ENCODE measurements at places on chromosomes 2 and 18.

DNA sequence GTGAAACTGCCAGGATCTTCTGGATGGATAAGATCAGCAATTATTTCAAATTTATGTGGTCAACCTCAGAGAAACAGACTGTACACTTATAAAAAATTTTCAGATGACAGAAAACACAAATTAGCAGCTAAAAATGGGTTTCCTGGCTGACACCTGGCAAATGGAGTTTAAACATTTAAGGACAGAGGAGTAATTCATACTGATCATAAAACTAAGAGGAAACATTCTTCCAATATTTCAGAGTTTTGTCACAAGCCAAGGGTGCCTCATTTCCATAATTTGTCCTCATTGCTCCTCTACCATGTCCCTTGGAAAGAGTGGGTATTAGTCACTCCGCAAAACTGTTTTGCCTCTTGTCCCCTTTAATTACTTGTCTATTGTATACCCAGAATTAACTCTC is 70.2 kb downstream of the TMEFF2 start:
- DNase-seq: no peak

DNA sequence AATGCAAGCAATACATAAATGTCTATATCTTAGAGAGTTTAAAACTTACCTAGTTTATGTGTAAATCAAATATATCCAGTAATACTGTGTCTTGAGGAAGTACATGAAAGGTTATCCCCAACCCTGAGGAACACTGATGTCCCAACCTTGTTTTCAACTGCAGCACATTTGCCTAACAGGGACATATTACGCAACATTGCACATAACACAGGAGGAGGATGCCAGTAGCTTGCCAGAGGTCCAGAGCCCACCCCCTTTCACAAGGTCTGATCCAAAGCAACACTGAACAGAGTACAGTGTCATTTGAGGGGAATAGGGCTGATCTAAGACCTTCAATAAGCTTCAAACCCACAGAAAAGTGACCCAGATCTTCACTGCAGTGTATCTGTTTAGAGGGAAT is 678.5 kb downstream of the ARHGAP15 start:
- DNase-seq: no peak

- DNase-seq: no peak
Observed at GRCh38 chr2:54740333-54740732, 16.9 kb downstream of the EML6 start.

DNA sequence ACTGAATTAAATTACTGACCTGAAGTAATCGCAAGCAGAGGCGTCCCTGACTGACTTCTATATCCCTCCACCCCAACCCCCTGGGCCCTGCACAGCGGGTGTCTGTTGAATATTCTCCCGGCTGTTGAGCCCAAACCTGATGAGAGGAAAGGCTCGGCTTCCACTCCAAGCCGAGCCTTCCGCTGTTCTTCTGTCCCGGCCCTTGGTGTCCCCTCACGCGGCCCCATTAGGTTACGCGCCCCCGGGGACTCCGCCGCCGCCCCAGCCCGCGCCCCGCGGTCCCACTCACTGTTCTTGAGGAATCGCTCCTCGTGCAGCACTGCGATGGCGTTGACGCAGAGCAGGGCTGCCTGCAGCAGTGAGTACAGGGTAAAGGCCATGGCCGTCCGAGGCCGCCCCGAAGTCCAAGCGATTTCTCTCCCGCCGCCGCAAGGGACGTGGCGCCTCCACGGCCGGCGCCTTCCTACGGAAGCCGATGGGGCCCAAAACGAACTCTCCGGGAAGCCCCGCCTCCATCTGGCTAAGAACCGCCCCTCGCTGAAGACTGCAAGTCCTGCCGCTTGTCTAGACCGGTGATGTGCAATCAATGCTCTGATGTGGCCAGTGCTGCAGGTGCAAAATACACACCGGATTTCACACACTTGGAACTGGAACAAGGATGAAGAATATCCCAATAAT is at the start of gene IER3IP1:
Gene IER3IP1, minus strand, starts transcription at position 467 of the 678 bp plus-strand sequence. Its CDS starts 87 bp downstream, at position 380.
- peak; percentile 37 for DNase-seq

DNA sequence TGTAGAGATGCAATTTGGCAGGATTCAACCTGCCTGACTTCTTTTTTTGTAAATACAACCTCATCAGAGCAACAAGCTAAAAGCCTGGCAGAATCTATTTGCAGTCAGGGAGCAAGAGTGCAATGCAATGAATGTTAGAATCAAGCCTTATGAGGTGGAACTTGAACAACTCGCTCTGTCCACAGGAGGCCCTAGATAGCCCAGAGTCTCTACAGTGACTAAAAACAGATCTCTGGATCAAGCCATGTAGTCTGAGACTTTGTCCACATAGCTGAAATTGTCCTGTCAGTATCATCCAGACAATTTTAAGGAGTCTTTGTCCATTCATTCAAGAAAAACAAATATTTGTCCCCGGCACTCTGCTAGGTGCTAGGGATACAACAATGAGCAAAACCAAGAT is 32.0 kb upstream of the CDK5R2 start:
- no peak for DNase-seq

DNA sequence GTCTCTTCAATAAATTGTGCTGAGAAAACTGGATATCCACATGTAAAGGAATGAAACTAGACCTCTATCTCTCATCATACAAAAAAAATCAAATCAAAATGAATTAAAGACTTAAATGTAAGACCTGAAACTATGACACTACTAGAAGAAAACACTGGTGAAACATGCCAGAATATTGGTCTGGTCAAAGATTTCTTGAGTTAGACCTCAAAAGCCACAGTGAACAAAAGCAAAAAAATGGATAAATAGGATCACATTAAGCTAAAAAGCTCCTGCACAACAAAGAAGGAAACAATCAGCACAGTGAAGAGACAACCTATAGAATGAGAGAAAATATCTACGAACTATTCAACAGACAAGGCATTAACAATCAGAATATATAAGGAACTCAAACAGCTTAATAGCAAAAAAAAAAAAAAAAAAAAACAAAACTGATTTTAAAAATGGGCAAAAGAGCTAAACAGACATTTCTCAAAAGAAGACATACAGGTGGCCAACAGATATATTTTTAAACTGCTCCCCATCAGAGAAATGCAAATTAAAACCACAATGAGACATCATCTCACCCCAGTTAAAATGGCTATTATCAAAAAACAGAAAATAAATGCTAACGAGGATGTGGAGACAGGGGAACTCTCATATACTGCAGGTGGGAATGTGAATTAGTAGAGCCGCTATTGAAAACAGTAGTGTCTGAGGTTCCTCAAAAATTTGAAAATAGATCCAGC is 66.3 kb downstream of the NCKAP1 start:
- no peak for DNase-seq

DNA sequence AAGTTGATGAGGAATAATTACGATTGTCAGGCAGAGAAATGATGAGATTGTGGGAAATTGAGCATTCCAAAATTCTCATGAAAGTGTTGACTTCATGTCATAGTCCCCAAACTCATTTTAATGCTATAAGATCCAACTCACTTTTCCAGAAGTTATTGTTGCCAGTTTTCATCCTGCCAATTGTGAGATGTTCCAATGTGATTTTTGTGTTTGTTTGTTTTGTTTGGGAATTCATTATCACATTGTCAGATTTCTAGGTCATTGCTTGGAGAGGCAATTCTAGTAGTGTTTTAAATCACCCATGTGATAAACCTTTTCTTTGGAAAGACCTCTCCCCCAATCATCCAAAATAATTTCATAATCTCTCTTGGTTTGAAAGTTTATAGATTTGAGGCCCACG is 86.0 kb upstream of the ACVR2A start:
- DNase-seq: no peak

GRCh38 chr2:179470089-179470488 is 205.5 kb upstream of the SESTD1 start:
- no peak for DNase-seq

DNA sequence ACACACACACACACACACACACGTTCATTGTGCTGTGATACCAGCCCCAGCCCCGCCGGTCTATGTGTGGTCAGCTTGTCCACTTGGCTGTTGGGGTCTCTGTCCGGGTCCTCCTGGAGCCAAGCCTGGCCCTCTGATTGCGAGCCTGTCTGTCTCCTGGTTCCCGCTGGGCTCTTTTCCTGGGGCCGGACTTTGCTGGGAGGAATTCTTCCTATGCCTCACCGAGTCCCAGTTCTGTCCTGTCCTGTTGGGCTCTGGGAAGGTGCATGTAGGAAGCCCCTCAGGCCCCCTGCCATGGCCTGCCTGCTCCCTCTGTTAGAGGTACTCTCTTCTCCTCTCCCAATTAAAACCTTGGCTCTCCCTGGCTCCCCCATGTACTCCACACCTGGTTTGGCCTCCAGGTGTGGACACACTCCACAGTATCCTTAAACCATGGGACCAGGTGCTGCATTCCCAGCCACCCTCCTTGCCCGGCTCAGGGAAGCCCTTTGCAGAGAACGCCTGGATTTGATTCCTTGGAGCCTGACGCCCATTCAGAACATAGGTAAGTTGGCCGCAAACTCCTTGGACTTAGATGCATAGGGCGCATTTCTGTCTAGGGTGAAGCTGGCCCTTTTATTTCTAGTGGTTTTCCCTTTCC is 42.3 kb downstream of the CABLES1 start:
- no peak for DNase-seq

- DNase-seq: no peak
Observed at GRCh38 chr2:31739161-31739560, 158.4 kb upstream of the SRD5A2 start.

DNA sequence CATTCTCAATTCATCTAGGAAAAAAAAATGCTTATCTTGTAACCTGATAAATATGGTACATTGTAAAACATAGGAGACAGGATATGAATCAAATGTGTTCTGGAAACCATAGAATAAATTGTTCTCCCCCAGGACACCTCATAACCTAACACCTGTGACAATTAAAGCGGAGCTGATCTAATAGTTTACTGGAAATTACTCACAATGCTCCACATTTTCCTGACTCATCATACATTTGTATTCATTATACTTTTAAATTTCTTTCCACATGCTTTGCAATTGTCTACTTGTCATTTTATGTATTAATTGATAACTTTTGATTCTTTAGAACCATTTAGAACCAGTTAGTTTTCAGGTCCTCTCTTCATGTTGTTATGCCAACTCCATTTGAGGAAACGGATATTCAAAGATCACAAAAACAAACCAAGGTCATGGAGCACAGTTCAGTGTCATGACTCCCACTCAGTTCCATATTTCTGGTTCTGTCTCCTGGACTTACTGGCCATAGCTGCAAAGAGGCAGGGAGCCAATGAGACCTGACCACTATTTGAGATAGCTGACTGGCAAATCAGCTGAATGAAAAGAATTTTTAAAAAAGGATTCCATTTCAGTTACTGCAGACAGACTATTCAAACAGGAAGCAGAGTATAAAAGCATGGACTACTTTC is 128.5 kb downstream of the CALCRL start:
- no peak for DNase-seq

- no peak for DNase-seq
Observed at GRCh38 chr2:166081131-166081632, 46.6 kb downstream of the SCN1A start.

- DNase-seq: no peak
Observed at GRCh38 chr2:190718652-190719526, 70.0 kb downstream of the NAB1 start.

DNA sequence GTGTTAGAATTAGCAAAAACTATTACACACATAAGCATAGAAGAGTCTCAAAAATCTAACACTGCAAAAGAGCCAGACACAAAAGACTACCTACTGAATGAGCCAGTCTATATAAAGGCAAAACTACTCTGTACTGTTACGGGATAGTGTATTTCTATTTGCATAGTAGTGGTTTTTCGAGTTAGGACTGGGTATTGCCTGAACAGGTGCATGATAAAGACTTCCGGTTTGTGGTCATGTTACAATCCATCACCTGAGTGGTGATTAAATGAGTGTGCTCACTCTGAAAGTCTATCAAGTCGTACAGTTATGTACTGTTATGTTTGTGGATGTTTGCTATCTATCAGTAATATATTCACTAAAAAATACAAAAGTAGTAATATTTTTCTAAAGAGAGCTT is 523.3 kb upstream of the SYT4 start:
- DNase-seq: no peak

DNA sequence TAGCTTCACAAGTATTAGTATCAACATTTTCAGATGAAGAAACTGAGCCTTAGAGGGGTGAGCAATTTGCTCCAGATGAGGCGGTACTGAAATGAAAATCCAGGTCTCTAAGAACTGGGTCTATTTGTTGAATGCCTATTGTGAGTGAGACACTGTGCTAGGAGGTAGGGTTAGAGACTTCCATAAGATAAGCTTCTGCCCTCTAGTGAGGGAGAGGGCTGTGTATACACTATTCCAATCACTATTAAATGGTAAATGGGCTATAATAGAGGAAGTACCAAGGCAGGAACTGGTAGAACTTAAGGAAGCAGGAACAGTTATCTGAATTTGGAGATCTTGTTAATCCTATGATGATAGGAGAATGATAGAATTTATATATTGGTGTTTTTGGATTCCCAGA is 23.6 kb upstream of the GLS start:
- no peak for DNase-seq

DNA sequence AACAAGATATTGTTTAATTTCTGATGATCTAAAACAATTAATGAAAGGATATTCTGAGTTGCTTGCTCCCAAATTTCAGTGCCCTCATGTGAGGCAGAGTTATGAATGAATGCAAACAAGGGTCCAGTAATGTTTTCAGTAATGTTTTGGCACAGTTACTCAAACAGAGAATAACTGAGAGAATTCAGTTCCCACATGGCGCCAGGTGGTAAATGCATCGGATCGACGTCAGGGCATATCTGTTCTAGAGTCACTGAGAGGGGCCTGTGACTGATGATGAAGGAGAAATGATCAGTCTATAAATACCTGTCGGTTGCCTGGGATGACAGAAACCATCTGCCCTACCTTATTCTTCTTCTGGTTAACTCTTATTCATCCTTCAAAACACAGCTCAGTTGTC is 81.4 kb downstream of the KCNS3 start:
- DNase-seq: no peak

DNA sequence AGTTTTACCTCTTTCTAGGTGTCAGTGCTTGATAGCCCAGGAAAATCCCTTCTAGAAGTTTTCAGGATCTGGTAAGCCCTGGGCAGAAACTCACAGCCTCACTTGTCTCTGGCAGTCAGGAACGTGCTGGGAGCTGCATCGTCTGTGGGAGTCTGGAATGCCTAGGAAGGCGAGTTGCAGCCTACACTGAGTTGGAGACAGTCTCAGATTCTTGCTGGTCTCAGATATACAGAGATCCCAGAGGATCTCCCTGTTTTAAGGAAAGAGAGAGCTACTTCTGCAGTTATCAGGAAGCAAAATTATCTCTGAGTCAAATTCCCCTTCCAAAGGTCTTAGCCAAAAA is 104.4 kb upstream of the CDC42EP3 start:
- DNase-seq: no peak

- no peak for DNase-seq
Observed at GRCh38 chr2:17871639-17872038, 6.8 kb upstream of the KCNS3 start.

GRCh38 chr2:171822525-171823322 is 71.3 kb downstream of the SLC25A12 start:
- DNase-seq: no peak

Data from NCI-H2081 treated with DMSO at 0.1 percent for 48 hours (cell line).